Spleen (tissue), 13 donors: ENCODE measurements at places on chromosomes 5 and 9. TPM values are rescaled to one million over a fixed set of nuclear protein-coding genes. Genes with fewer than 3 reads are reported as not detected.

GRCh38 chr5:139822553-139823425 lies 27.2 kb downstream of the PSD2 start:
- no peaks in the 10 kb centered on the region for H3K36me3 ChIP-seq
- DNase-seq = no peak
- no peak overlapping the region for H3K4me3 ChIP-seq
- H3K27me3 ChIP-seq = no peaks in the 10 kb centered on the region
- no peak overlapping the region for H3K27ac ChIP-seq

DNA sequence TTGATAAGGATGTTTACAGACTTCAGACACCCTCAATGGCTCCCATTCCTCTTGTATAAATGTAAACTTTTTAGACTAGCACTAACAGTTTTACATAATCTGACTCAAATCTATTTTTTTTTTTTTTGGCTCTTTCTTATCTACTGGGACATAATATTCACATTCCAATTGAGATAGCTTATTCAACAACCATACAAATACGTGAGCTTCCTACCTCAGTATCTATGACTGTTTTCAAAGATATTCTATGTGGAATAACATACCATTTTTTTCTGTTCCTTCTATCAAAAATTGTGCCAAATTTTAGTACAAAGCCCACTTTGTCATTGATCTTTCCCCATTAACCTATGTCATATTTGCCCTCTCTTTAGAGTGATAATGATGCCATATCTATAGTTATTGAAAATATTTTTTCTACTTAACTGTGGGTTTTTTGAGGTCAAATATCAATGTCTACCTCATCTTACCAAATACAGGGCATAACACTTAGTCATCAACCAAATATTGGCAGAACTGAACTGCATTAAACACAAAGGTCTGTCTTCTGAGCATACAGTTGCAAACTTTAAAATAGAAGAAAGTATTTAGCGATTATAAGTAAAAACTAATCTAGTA lies 482.6 kb downstream of the PTPRD start:
- no peak overlapping the region for H3K4me3 ChIP-seq
- H3K27me3 ChIP-seq = no peaks in the 10 kb centered on the region
- H3K4me1 ChIP-seq = no peaks in the 10 kb centered on the region
- DNase-seq = no peak

PCDHA9 gene
- not detected for polyA plus RNA-seq

- no peak overlapping the region for H3K4me3 ChIP-seq
- no peak overlapping the region for H3K27ac ChIP-seq
- no peaks in the 10 kb centered on the region for H3K4me1 ChIP-seq
- no peaks in the 10 kb centered on the region for H3K36me3 ChIP-seq
These were observed 759.2 kb downstream of the TLR4 start for GRCh38 chr9:118463419-118463818.

C9orf50 gene
- polyA plus RNA-seq = 0.46 TPM
